Stimulated activated naive CD4-positive, alpha-beta T cell (primary cell): ENCODE measurements at places on chromosomes 5 and 9.

- DNase-seq: no peak
These were observed 50.1 kb downstream of the COL27A1 start for GRCh38 chr9:114205171-114206015.

- DNase-seq: no peak
These were observed 127.1 kb downstream of the PRDM6 start for GRCh38 chr5:123215929-123216702.

- DNase-seq: no peak
These were observed 282.1 kb downstream of the CRB2 start for GRCh38 chr9:123637945-123638634.

DNA sequence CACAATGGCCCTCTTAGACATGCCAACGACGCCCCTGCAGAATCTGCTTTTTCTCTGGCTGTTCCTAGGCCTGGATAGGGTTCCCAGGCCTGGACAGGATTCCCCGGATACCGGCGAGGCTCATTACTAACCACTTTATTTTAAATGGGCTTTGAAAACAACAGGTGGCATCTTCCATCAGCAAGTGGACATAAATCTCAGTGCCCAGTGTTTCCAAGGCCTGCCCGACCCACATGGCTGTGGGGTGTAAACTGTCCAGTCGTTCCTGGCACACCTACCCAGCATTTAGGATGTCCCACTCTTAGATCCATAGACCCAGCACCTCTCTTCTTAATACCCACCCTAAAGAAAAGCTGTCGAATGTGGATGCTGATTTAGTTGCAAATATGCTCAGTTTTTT lies 896 bp downstream of the CMBL start:
- DNase-seq: no peak

GRCh38 chr5:59207401-59207800 lies 624.5 kb downstream of the RAB3C start:
- no peak for DNase-seq

- DNase-seq: no peak
These were observed 272.0 kb downstream of the ARHGAP26 start for GRCh38 chr5:143041972-143042770.

- no peak for DNase-seq
These were observed 126.6 kb downstream of the NSG2 start for GRCh38 chr5:174172152-174172551.
